ENCODE measurements at places on chromosomes 7 and 10. TPM values are rescaled to one million over a fixed set of nuclear protein-coding genes. Genes with fewer than 3 reads are reported as not detected.

The PODXL gene
- total RNA-seq = 47.8 TPM

The VWDE gene
- total RNA-seq = 2.1 TPM

The ZPBP gene
- not detected for total RNA-seq

The NRAP gene
- total RNA-seq = not detected

The TAS2R40 gene
- total RNA-seq = not detected

The IDE gene
- total RNA-seq = 36.3 TPM

The ANKRD30A gene
- not detected for total RNA-seq

The LRRD1 gene
- 0.16 TPM for total RNA-seq

The GIMAP8 gene
- 6.1 TPM for total RNA-seq

The MEOX2 gene
- total RNA-seq = not detected

The HOGA1 gene
- total RNA-seq = 2.1 TPM

The RAB19 gene
- total RNA-seq = not detected

- DNase-seq = no peak
These were observed 97.6 kb upstream of the ITGB1 start for GRCh38 chr10:33055625-33056024.

- no peak for DNase-seq
These were observed 193.5 kb upstream of the SP8 start for GRCh38 chr7:20980232-20980631.

DNA sequence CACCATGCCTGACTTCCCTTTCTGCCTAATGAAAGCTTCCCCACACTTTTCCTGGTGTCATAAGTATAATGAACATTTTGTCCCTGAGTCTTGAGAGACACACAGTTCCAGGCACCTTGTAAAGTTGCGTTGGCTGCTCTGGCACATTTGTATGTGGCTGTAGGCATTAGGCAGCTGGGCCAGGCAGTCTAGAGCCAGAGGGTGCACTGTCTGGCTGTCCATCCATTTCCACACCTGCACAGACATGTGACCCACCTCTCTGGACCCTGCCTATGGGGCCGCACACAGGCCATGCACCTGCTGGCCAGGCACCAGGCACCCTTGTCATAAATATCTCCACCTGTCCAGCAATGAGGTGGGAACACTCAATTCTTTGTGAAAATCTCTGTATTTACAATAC, 54.7 kb upstream of the ANTXRL start:
- DNase-seq = no peak

DNA sequence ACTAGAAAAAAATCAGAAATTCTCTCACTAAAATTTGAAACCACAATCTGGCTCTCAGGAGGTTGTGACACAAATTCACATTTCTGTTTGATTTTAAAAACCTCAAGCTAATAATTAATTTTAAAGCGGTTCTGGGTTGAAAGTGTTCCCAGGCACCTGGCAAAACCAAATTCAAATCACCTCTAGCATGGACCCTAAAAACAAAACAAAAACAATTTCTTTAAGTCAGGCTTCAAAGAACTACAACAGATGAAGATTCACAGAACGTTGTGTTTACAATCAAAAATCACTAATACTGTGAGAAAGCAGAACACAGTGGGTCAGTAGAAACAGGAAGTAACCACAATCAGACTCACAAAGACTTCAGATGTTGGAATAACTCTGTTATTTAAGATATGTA, 7.2 kb upstream of the RELN start:
- DNase-seq = no peak

- no peak for DNase-seq
These were observed 44.4 kb downstream of the DNAH11 start for GRCh38 chr7:21587139-21587784.

GRCh38 chr10:76459016-76459730, 1027.7 kb downstream of the LRMDA start:
- no peak for DNase-seq

DNA sequence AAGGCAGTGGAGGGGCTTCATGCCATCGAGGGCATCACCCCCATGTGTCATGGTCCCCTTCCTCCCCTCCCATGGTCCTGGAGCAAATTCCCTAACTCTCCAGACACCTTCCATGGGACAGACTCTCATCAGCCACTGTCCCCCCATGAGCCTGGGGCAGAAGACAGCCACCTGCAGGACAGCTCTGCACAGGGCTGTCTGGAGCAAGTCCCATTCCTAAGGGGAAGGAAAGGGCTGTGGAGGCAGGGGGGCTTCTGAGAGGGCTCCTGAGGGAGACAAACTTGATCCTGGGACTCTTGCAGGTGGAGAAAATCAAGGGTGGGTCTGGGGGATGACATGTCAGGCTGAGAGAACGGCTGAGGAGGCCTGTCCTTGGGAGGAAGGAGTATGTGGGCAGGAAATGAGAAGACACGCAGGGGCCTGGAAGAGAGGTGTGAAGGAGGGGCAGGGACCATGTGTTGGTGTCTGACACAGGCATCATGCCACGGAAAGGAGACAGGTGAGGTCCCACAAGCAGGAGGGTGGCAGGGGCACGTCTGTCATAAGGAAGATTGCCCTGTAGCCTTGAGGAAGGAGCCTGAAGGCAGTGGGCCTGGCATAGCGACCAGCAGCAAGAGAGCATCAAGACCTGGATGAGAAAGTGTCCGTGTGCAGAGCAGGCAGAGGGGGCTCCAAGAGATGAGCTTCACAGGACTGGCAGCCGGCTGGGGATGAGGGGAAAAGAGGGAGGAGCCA, 14.4 kb upstream of the GDF10 start:
- no peak for DNase-seq

GRCh38 chr7:115052706-115053105, 130.8 kb downstream of the MDFIC start:
- no peak for DNase-seq

- DNase-seq = peak; percentile 79
These were observed 102.7 kb downstream of the ZNF248 start for GRCh38 chr10:37754538-37755323.

GRCh38 chr10:77392851-77393250, 244.8 kb downstream of the KCNMA1 start:
- peak; percentile 62 for DNase-seq

GRCh38 chr7:17304926-17305325, 6.5 kb downstream of the AHR start:
- DNase-seq = peak; percentile 31

GRCh38 chr10:49009199-49009979, 69.7 kb upstream of the LRRC18 start:
- no peak for DNase-seq

DNA sequence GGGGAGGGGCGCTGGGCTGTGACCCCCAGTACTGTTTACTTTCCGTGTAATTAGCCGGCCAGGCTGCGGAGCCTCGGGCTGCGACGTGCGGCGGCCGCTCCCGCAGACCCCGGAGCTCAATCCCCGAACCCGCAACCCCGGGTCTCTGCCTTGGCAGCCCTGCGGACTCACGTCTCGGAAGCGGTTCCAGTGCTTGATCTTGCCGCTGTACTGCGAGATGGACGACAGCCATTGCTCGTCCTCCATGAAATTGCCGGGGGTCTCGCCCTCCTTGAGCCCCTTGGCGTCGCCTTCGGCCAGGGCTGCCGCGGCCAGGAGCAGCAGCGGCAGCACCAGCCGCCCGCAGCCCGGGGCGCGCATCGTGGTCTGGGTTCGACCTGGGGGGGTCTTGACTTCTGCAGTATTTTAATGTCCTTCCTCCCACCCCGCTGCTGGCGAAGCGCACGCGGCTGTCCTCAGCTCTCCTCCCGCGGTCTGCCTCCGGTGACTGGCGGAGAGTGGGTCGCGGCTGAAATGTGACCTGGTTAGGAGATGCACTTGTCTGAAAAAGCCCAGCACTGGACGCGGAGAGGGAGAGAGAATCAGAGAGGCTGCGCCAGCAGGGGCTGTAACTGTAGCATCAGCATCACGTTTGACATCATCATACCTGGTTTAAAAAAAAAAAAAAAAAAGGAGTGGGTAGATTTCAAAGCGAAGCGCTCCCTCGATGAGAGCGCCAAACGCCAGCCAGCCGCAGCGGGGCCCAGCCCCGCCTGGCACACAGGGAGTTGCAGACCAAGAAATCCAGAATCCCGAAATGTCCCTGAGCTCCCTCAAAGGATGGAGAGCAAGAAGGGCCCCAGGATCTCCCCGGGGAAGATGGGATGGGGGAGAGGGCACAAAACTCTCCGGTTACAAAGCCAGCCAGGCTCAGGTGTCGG, at the start of gene SPOCK2:
Gene SPOCK2, minus strand, starts transcription at position 583 of the 920 bp plus-strand sequence. Its CDS starts 223 bp downstream, at position 360.
- peak; percentile 40 for DNase-seq

DNA sequence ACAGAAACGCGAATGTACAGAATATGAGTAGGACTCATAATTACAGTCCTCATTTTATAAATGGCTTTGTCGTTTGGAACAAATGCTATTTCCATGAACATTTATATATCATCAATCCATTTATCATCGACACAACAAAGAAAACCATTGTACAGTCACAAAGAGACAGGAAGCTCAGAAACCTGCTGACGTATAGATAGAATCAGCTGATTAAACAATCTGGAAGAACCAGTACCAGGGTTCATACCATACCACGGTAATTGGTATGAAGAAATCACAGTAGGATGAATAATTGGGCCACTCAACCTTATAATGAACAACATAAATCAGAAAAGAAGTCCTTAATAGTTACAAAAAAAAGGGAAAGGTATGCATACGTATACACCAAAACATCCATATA, 295.0 kb downstream of the PARD3 start:
- no peak for DNase-seq

- DNase-seq = no peak
These were observed 308.4 kb downstream of the ZNF248 start for GRCh38 chr10:37549054-37549453.

- DNase-seq = peak; percentile 85
These were observed 46.7 kb downstream of the PARD3 start for GRCh38 chr10:34768261-34768971.

DNA sequence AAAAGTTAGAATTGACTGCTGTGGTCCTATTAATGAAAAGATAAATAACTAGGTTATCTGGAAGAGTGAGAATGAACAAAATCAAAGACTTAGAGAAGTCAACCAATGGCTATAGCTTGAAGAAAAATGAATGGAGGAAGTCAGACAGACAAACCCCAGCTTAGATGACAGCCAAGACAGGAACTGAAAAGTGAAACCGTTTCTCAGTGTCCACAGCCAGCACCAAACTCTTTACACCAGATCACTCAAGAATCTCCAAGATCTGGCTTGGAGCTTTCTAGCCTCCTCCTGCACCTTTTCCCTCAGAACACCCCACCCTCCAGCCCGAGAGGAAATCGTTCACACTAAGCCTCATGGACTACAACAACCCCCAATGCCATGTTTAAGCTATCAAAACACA, 167.0 kb downstream of the SFMBT2 start:
- no peak for DNase-seq

DNA sequence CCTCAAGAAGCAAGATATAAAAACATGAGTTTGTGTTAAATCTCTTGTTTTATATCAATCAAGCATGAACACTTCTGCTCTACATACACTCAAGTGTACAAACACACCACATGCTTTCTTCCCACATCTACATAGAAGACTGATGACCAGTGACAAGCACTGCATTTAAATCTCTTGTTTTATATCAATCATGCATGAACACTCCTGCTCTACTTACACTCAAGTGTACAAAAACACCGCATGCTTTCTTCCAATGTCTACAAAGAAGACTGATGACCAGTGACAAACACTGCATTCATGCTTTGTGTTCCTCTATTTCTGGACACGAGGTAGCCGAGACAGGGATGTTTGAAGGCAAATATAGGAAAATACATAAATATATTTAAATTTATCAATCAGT, 642.0 kb upstream of the PFKP start:
- DNase-seq = no peak

GRCh38 chr7:130273081-130273932, 6.6 kb downstream of the CPA2 start:
- no peak for DNase-seq

- no peak for DNase-seq
These were observed 54.6 kb upstream of the NRG3 start for GRCh38 chr10:81820418-81820817.

DNA sequence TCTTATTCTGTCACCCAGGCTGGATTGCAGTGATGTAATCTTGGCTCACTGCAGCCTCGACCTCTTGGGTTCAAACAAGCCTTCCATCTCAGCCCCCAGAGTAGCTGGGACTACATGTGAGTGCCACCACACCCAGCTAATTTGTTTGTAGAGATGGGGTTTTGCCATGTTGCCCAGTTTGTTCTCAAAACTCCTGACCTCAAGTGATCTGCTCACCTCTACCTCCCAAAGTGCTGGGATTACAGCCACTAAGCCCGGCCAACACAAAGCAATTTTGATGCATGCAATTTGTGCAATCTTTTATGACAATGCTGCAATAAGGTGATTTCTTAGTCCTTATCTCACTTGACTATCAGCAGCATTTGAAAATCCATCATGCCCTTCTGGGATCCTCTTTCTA, 333.1 kb downstream of the FRMD4A start:
- no peak for DNase-seq

GRCh38 chr10:118908557-118909256, 120.8 kb upstream of the NANOS1 start:
- DNase-seq = no peak

DNA sequence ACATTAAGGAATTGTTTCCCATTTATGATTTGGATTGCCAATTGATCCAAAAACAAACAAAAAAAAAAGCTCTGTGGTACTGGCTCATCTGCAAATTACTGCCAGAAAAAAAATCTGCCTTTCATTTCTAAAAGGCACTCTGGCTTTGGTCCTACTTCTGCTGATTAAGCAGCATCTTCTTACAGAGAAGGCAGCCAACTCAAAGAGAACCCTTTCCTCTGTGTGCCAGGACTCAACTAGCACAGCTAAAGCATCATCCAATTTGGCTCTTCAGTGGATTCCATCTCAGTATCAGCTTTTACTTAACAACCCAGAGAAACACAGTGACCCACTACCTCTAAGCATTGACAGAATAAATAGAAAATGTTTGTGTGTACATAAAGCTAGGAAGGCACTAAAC, 80.6 kb downstream of the GSAP start:
- no peak for DNase-seq

DNA sequence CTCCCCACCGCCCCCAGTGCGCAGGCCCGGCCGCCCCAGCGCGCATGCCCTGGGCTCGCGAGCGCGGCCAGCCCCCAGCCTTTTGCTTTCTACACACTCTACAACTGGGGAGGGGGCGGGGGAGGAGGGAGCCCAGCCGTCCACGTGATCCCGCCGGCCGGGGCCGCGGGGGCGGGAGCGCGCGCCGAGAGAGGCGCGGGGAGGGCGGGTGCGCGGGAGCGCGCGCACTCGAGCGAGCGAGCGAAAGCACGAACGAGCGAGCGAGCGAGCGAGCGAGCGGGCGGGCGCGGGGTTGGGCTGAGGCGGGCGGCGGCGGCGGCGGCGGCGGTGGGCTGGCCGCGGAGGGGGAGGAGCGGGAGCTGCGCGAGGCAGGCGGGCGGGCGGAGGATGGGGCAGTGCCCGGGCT, at the start of gene AUTS2:
Gene AUTS2, plus strand, starts transcription at position 395 of the 406 bp plus-strand sequence. CDS start 1,179 bp downstream, outside the sequence.
- DNase-seq = peak; percentile 89

Data from adrenal gland (tissue), 19 donors.